Right renal cortex interstitium (tissue), 3 donors: ENCODE measurements at places on chromosomes 11 and 22. TPM values are rescaled to one million over a fixed set of nuclear protein-coding genes. Genes with fewer than 3 reads are reported as not detected.

TIMP3 gene
- polyA plus RNA-seq: 161 TPM

DNA sequence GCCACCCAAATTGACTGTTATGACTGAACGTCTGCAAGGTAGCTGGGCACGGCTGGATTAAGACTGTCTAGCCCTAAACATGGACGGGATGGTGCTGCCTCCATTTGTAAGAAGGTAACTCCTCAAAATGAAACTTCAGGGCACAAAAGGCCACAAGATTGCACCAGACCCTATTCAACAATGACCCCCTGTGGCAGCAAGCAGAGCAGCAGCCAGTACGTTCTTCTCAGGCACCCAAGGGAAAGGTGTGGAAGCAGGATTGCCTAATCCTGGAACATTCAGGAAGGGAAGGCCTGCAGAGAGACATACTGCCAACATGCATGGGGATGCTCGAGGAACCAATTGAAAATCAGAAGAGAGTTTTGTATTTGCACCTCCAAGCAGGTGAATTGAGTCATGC lies 4.5 kb upstream of the TBX10 start:
- DNase-seq: no peak

GATD1 gene
- polyA plus RNA-seq: 47.3 TPM

- DNase-seq: no peak
Observed at GRCh38 chr22:24146791-24147353, 34.4 kb upstream of the SUSD2 start.

DNA sequence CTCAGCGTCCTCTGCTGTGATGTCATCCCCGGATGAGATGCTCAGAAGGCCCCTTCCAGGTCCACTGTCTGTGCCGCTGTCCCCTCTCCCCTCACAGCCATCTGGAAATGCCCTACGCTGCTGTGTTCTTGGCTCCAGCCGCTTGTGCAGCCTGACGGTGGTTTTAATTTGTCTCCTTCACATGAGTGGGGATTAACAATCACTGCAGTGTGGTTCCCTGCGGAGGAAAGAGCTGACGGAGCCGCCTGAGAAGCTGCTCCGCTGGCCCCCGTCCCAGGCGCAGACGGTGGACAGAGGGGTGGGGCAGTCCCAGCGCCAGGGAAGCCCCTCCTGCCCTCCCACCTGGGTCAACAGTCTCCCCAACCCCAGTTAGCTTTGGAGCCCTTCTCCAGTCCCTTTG lies 67.5 kb upstream of the PHF21B start:
- DNase-seq: no peak

- no peak for DNase-seq
Observed at GRCh38 chr11:86627776-86628455, 44.5 kb downstream of the ME3 start.

CRYBB3 gene
- 0.30 TPM for polyA plus RNA-seq

MED15 gene
- 35.1 TPM for polyA plus RNA-seq

DNA sequence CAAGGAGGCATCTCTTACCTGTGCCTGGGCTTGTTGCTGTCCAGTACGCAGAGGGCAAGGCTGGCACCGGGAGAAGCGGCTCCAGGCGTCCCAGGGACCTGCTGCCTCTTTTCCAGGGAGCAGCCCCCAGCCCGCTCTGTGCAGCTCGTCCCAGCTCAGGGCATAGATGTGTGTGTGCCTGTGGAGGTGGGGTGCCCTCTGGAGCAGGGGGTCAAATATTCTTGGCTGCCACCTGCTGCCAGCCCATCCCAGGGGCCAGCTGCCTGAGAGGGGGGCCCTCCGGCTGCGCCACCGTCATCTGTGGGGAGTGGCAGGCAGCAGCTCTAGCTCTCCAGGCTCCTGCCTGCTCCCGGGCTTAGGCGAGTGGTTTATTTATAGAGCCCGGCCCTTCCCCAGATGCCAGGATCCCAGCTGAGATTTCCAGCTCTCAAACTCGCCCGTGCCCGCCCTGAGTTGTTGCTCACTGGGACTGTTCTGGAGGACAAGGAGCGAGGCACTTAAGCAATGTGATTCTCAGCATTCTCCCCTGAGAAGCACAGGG lies 87.5 kb downstream of the RTL6 start:
- DNase-seq: no peak

- no peak for DNase-seq
Observed at GRCh38 chr22:17098379-17098819, 13.6 kb downstream of the IL17RA start.

- DNase-seq: no peak
Observed at GRCh38 chr11:87879118-87879517, 296.1 kb downstream of the RAB38 start.

- no peak for DNase-seq
Observed at GRCh38 chr11:44034639-44035038, 13.1 kb upstream of the ACCSL start.

GRCh38 chr11:98365190-98365589 lies 655.6 kb upstream of the CNTN5 start:
- no peak for DNase-seq

APOA4 gene
- polyA plus RNA-seq: not detected

- DNase-seq: no peak
Observed at GRCh38 chr11:72812604-72812966, 1.6 kb upstream of the ATG16L2 start.

DNA sequence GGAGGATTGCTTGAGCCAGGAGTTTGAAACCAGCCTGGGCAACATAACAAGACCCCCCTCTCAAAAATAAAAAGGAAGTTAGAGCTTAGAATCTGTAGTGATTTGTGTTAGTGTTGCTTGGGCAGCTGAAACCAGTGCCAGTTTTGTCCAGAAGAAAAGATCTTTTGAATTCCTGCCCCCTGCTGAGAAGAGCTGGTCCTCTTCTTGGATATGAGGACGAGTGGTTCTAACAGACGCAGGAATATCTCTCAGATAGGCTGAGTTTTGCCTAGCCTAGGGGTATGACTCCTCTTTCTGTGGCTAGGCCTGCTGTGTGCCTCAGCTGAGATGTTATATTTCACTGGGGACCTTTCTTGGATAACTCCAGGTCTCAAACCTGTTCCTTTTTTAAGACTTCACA lies 102.8 kb downstream of the STIM1 start:
- DNase-seq: no peak

DEPDC7 gene
- polyA plus RNA-seq: 8.5 TPM

ACRV1 gene
- polyA plus RNA-seq: 0.62 TPM

- no peak for DNase-seq
Observed at GRCh38 chr11:68215087-68215445, 2.0 kb upstream of the KMT5B start.

GRCh38 chr11:18699848-18700261 lies 1.3 kb downstream of the TMEM86A start:
- DNase-seq: no peak

GRCh38 chr11:134541355-134541754 lies 129.3 kb upstream of the B3GAT1 start:
- DNase-seq: no peak

DNA sequence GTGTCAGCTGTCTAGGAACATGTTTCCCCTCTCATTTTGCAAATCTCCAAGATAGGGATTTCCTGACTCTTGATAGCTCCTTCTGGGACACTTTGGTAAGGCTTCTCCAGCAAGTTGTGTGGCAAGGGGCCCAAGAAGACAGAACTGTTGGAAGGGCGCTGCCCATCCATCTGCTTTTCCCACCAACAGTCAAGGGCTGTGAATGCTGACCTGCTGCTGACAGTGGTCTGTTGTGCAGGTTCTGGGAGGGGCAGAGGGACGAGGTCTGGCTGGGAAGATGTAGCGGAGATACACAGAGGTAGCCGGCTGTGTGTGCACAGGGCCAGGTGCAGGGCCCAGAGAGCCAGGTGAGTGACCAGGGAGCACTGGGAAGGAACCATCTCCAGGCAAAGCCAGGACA lies 12.2 kb downstream of the BCR start:
- DNase-seq: no peak

DNA sequence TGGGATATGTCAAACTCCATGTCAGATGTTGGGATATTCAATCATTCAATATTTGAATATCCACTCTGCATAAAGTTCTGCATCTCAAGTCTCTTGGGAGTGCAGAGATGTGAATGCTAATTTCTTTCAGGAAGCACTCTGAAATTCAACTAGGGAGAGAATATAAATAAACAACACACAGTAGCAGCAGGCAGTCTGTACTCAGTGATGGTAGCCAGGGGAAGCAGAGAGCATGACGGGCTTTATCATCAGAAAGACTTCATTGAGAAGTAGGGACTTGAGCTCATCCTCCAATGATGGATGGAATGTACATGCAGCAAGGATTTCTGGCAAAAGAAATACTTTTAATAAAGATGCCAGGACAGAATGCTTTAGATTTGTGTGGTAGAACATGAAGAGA lies 9.8 kb upstream of the TEAD1 start:
- no peak for DNase-seq

DNA sequence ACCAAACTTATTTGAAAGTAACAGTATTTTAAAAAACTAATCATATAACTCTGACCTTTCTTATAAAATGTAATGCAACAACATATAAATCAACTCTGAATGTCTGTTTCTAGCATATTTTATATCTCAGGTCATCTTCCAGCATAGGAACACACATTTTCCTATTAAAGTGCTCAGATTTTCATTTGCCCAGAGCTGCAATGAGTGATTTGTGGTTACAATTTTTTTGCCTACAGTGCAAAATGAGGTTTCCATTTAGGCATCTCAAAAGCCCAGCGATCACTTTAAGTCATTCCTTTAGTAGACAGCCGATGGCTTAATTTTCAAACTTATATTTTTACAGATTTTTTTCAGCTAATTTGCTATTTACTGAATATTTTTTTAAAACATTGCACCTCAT lies 1.0 kb downstream of the LYVE1 start:
- no peak for DNase-seq

DNA sequence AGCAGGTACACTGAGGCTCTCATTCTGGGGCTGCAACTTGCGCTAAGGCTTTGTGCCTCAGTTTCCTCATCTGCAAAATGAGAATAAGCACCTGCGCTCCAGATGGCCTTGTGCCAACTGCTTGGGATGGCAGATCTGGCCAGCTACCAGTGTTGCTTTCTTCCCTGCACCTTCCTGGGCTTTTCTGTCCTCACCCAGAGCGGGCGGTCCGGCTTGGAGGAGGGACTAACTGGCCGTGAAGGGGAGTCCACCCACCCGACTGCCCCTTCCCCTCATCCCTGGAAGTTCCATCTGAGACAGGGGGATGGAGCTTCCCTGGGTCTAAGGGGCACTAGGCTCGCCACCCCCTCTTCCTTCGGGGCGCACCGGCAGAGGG lies 3.5 kb downstream of the SLC16A8 start:
- DNase-seq: no peak

- DNase-seq: no peak
Observed at GRCh38 chr22:44719586-44720368, 17.8 kb downstream of the PRR5 start.

HORMAD2 gene
- polyA plus RNA-seq: 0.35 TPM

- no peak for DNase-seq
Observed at GRCh38 chr22:17578136-17578754, 14.9 kb downstream of the SLC25A18 start.

SLC22A25 gene
- not detected for polyA plus RNA-seq

SLC5A4 gene
- 1.0 TPM for polyA plus RNA-seq

GRCh38 chr11:973237-973636 lies 47.6 kb downstream of the AP2A2 start:
- DNase-seq: no peak
